ENCODE measurements at places on chromosomes 2 and 18.

DNA sequence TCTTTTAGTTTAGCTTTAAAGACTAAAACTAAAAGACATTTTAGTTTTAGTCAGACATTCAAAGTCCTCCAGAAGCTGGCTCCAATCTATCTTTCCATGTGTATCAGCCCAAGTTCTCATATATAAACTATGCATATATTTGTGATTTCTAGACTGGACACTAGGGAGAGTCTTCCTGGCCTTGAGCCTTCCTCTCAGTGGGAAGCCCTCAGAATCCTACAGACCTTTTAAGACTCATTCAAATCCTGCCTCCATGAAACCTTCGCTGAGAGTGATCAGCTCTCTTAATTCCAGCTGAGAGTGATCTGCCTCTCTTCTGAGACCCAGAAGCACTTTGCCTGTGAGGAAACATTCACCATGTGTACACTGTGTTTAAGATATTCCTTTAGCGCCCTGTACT lies 452.7 kb downstream of the TGIF1 start:
- no peak for DNase-seq

- DNase-seq = no peak
Measured at GRCh38 chr2:33704406-33704855, 105.3 kb upstream of the FAM98A start.

GRCh38 chr18:54140641-54141040 lies 83.8 kb downstream of the MBD2 start:
- DNase-seq = no peak

GRCh38 chr2:143697744-143698143 lies 568.5 kb downstream of the ARHGAP15 start:
- no peak for DNase-seq

GRCh38 chr18:68459968-68460367 lies 254.9 kb downstream of the TMX3 start:
- no peak for DNase-seq

DNA sequence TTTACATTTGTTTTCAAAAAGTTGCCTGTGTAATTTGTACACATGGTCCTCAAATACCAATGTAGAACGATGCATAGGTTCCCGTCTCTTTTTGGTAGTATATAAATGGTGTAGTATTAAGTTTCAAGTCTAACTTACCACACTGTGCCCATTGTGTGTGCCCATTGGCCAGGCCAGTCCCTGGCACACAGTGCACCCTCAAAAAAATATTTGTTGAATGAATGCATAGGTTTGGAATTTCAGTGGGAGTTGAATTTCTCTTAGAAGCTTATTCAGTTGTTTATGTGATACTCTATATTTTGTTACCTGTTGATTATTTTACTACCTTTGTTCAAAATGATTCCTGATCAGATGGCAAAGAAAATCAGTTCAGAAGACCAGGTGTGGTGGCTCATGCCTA lies 30.1 kb downstream of the IDH1 start:
- no peak for DNase-seq

DNA sequence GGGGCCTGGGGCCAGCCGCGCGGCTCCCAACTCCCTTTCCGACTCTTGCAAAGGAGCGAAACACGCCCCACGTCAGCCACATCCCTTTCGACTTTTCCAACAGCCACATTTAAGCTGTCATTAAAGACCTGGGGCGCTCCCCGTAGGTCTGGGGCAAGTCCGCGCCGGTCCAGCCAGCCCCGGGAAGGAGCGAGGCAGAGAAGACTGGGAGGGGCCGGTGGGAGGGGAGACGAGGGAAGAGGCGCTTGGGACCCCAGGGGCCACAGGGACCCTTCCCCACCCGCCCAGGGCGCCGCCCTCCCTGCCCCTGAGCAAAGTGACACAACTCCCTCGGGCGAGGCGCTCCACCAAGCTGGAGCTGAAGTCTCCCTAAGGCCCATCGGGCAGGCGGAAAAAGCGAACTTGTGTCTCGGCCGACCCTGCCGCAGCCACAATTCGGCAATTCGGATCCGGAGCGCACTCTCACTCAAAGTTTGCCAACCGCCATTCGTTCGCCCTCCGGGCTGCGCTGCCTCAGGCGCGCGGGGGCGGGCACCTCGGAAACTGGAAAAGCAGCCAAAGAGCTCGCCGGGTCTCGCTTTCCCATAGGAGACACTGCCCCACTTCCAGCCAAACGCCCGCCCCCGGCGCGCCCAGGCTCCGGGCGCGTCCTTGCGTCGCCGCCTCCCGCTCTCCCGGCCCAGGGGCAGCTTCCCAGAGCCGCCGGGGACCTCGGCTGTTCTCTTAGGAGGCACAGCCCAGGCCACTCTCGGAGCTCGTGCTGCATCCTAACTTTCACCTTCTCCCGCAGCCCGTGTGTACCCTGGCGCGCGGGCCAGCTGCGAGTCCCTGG lies 1.1 kb upstream of the KCTD1 start:
- no peak for DNase-seq
